Left colon (tissue), 2 donors: ENCODE measurements at places on chromosomes 12 and 14.

DNA sequence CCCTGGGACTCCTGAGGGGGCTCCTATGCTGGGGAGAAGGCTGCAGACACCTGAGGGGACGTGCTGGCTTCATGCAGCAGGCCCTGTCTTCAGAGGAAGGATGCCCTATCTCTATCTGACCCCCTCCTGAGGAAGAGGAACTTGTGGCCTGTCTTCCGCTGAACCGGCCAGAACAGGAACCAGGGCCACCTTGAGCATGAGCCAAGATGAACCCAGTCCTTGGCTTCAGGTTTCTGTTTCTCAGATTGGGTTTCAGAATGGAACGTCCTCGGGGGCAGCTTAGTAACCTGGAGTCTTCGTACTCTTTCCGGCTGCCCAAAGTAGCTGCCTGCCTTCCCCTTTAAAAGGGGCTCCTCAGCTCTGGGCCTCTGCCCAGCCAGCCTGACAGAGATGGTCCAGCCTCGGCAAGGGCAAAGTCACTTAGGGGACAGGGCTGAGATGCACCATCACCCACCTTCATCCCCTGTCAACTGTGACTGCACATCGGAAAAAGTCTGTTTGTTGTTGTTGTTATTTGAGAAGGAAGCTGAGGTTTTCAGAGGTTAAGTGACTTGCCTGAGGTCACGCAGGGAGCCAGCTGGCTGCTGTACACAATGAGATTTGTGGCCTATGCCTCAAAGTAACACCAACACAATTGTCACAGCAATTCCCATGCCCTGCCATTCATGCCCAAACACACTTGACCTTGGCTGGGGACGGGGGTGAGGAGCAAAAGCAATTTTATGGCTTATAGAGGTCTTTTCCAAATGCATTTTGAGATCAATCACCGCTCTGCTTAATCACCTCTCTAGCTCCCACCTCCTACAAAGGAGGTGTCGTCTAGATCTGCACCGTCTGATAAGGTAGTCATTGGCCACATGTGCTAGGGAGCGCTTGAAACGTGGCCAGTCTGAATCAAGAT is 13.4 kb downstream of the ASB2 start:
- peak; percentile 54 for DNase-seq

- peak; percentile 50 for DNase-seq
Measured at GRCh38 chr14:69059658-69060623, 80.8 kb upstream of the ACTN1 start.

DNA sequence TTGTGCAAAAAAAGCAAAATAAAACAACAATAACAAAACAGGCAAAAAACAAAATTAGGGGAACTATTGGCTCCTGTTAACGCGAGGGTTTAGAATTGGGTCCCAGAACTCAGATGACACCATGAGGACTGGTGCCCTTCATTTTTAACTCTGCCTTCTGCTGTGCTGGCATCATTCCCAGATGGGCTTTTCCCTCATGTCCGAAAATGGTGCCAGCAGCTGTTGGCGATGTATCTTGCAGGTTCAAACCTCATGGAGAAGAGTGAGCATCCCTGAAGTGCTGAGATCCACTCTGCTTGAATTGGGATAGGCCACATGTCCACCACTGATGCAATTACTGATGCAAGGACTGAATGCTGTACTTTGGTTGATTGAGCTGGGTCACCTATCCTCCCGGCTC is 61.1 kb downstream of the MYRFL start:
- no peak for DNase-seq

DNA sequence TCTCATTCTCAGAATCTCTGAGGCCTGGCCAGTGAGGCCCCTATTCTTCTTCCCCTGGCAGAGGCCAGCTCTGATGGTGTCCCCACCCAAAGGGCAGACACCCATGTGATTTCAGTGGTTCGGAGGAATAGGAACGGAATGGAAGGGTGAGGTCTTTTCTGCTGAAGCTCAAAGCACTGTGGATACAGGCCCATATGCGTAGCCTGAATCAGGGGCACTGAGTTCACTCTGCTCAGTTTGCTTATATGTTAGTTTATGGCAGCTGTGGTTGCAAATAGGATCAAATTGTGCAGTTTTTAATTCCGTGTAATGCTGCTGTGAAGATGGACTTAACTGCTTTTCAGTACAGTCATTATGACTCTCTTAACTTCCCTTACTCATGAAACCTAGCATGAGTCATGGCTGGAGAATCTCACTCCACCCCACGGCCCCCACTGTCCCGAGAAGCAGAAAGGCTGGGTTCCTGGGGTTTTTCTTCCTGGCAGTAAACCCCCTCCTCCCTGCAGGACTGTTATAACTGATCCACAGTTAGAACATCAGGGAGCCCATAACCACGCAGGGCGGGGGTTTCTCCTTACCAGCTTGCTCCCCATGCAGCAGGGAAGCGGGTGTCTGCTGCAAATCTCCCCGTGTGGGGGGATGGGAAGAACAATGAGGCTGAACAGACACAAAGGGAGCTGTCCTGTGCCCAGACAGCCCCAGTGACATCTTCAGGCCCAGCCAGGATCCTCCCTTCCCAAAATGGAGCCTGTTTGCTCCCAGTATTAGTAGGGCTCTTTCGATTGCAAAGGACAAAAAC is 122.7 kb downstream of the SLC38A6 start:
- peak; percentile 31 for DNase-seq

DNA sequence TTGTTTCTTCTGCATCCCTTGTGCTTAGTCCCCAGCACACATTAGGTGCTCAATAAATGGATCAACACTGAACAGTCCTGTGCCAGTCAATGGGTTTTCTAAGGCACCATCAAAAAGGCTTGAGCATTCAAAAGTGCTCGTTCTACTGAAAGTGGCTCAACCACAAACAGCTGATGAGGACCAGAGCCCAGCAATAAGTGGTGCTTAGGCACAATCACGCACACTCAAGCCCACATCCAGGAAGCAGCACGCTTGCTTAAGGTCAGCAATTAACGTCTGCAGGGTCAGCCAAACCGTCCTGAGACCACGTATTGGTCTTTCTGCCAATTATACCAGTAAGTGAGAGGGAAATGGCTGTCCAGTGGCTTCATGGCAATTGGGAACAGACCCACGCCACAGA is 56.5 kb downstream of the PRIMA1 start:
- DNase-seq: no peak

GRCh38 chr12:3935078-3935477 is 61.9 kb upstream of the PARP11 start:
- DNase-seq: no peak

GRCh38 chr14:64728106-64728505 is 23.9 kb downstream of the PLEKHG3 start:
- no peak for DNase-seq

DNA sequence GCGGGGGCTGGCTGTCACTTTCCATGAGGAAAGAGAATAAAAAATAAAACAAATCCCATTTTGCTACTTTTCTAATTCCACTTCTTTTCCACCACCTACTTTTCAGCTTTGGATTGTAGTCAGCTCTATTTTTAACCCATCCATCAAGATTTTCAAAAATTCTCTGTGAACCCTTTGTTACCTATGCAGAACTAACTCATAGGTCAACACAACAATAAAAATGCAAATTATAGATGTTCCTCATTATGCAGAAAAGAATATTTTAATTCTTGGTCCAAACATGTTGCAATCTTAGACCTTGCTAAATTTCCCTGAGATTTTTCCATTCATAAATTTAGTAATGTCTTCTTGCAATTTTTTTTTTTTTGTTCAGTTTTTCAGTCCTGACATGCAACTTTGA is 454.5 kb downstream of the ADAMTS20 start:
- no peak for DNase-seq

DNA sequence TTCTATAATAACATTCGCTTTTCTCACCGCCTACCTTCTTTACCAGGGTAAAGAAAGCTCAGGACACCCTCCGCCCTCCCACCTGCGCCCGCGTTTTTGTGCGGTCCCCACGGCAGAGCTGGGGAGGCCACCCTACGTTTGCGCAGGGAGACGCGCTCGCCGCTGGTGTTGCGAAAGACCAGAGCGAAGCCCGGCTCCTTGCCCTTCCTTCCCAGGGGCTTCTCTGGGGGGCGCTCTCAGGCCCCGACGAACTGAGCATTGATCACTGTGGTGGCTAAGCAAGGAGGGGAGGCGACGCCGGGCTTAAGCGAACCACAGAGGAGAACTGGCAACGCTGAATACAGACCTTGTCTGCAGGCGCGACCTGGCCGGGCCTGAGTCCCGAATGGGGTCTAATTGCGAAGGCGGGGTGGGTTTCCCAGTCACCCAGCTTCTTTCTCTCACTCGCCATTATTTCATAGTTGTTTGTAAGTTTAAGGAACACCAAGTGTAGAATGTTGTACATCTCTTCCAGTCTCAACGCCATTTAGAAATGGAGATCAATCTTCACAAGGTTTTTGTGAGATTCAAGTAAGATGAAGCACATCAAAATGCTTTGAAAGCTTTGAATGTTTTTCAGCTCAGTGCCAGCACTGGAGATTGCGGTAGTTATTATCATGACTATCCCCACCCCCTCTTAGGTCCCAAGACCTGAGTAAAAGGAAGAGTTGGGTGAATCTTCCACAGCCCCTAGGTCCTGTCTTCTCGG is 1.7 kb upstream of the NKX2-1 start:
- DNase-seq: no peak

DNA sequence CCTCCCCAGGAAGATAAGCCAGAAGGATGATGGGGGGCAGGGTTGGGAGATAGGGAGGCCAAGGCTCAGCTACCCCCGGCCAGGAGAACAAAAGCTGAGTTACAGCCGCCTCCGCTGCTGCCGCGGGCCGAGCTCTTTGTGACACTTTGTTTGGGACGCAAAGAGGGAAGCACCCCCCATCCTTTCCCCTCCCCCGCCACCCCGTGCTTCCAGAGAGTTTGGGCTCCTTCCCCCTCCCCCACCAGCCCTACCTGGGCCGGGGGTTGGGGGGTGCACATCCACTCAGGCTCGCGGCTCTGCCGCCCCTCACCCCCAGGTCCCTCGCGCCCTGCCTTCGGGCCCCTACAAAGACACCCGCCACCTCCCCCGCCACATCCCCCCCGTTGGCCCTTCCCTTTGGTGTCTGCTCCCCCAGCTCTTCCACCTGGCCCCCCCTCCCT is 799 bp downstream of the ZNF219 start:
- DNase-seq: peak; percentile 69

DNA sequence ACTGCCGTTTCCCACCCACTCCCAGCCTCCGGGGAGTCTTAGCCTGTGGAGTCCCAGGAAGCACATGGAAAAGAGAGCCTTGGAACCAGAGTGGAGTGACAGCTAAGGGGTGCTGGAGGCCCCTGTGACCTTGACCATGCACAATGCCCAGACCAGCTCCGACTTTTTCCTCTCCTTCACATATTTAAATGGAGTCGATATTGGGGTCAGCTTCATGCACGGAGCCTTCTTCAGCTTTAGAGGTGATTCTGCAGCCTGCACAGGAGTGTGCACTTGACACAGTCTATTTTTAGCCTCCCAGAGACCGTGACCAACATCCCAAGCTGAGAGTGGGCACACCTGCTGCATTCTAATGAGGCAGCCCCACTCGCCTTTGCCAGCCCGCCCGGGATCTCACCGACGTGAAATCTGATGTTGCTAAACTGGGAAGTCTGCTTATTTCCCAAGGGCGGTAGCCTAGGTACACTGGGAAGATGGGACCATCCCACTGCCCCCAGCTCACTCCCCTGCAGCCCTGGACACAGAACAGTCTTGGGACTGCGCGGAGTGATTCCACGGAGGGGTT is 47.5 kb downstream of the PRMT8 start:
- no peak for DNase-seq

DNA sequence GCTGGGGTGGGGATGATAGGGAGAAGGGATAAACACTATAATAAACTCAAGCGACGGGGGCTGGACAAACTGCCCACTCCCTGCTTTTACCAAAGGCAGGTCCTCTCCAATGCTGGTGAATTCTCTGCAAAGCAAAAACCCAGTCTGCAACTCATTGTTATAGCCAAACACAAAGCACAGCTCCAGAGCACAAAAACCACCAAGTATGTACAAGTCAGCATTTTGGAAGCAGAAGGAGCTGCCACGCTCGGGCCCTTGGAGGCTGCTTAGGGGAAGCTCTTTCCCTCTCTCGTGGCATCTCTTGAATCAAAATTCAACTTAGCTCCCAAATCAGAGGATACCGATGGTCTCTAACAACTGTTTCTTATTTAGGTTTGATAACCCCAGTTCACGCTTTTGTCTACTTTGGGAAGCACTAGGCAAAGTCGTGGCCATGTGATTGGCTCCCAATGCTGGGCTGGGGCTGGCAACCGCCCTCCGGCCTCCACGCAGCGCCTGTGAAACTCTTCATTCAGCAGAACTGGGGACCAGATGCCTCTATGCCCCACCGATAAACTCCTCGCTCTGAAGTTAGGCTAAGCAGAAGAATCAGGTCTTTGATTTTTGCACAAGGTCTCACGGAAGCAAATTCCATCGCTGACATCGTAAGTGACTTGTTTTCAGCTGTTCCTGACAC is 158.5 kb upstream of the FOXN3 start:
- DNase-seq: no peak

DNA sequence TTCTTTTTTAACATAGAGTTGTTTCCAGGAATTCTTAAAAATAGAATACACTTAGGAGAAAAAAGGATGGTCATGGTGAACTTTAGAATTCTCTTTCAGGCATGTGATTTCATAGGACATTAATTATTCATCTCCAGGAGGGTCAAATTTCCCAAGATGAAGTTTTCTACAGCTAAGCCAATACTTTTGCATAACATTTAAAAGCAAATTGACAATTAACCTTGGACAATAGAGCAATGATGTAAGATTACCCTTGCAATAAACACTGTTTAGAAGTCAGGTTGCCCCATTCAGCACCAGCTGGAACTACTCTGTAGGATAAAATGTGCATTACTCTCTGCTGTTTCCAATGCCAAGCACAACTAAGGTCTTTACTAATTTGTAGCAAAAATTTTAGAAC is 49.5 kb downstream of the SIX1 start:
- no peak for DNase-seq

- DNase-seq: no peak
Measured at GRCh38 chr12:91021076-91021475, 16.3 kb upstream of the EPYC start.

- no peak for DNase-seq
Measured at GRCh38 chr12:118317729-118318128, 55.0 kb downstream of the TAOK3 start.

DNA sequence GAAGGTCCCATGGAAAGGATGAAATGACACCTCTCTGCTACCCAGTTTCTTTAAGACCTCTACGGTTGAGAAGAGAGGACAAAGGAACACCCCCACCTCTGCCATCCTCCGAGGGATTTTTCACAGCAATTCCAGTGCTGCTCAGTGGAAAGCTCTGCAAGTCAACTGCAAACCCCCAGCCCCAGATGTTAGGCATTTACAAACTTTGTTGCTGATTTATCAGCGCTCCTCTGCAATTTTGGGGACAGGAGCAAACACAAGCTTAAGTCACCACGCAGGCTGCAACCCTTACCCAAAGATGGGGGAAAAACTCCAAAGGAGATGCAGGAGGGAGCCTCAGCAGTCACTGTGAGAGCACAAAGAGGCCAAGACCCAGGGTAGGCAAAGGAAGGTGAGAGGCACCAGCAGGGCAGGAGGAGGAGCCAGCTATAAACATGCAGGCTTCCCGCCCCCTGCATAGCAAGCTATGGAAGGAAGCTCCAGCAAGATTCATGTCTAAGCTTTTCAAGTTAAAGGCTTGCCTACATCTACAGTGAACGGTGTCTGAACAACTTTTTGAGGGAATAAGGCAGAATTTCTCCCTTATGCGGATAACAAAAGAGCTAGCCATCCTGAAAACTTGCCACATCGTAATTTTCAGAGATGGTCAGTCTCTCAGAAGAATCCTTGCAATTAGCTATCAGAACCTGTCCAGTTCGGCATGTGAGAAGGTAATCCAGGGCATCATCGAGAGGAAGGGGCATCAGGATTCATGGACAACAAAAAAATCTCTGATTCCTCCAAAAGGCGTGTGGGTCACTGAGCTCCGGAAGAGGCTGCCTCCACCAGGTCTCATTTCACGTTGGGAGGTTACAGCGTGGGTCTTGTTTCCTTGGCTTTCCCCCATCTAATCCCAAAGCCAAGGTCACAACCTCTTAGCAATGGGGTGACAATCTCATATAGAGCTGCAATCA is 3.9 kb downstream of the CTDSP2 start:
- DNase-seq: peak; percentile 71
